Activated effector memory CD4-positive, alpha-beta T cell treated with Interleukin-2 at 50 U/mL for 16 hours (primary cell): ENCODE measurements at places on chromosomes 7 and 10.

DNA sequence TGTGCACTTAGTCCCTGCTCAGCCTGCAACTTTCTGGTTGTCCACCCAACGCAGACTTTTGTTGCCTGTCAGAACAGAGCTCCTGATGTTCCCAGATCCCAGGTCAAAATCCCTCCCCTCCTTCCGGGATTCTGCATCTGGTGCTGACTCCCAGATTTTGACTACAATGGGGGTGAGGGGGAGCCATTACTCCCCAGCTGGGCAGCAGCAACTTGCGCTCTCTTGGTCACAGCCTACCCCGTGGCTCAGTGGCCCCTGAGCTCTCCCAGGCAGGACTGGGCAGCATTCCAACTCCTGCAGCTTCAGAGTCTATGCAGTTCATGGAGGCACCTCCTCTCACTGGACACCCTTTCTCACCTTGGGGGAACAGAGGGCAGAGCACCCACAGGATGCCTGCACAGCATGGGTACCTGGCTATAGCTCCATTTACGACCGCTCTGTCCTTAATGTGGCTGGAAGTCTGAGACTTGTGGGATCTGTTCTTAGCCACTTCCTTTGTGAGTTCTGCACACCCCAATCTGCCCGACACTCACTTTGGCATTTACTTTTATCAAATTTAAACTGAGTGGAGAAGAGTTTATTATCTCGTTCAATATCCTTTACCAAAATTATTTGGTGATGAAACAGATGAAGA is 545.5 kb upstream of the MGMT start:
- DNase-seq: no peak

GRCh38 chr7:98641646-98642500 is 24.8 kb downstream of the NPTX2 start:
- DNase-seq: no peak

- no peak for DNase-seq
Measured at GRCh38 chr7:12458520-12459131, 55.0 kb upstream of the VWDE start.

DNA sequence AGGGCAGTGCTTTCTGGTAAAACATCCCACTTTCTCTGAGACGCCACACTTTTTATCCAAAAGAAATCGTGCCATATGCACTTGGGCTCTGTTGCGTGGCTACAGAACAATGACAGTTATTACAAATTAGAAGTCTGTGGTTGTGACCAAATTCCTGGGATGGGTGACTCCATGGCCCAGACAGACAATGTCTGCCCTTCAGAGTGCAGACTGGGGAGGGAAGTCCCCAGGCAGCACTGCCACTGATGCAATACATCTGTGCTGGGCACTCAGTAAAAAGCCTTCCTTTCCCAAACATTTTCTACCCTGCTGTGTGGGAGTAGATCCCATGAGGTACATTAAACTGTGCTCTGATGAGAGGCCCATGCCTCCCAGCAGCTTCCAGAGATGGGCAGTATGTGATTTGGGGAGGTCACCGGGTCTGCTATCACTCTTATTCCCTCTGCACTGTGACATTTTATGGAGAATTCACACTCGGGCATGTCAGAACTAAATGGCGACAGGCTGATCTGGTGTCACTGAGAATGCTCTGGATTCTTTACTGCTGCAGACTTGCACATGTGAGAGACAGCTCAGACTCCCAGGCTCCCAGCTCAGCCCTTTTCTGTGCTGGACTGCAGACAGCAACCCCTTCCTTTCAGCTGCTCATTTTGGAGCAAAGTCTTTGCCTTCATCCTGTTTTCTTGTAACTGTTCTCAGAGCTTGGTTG is 243.5 kb upstream of the ZNF32 start:
- DNase-seq: no peak

GRCh38 chr7:69871886-69872569 is 273.8 kb downstream of the AUTS2 start:
- DNase-seq: no peak

DNA sequence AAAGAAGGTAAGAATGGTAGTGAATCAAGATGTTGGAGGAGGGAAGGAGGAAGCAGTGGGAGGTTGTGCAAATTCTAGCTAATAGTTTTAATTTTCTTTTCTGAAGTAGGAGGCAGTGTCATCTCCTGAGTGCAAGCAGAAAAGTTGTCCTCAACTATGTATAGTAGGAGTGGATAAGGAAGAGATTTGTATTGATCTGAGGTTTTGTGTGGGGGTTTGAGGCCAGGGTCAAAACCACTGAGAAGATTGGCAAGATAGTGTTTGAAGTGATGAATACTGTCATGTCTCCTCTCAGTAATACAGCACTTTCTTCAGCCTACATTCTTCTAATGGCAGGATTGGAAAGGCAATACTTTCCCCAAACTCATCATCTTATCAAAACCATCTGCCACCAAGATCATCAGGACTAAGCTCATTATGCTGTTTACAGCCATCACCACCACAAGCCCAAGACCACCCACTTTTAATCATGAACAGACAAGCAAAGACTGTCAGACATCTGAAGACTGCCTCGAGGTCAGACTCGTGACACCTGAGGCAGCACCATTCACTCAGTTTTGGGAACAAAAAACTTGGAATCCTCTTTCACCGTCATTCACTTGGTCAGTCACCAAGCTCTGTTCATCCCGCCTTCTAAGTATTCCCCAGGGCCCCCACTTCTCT is 1.5 kb upstream of the MIOS start:
- no peak for DNase-seq

DNA sequence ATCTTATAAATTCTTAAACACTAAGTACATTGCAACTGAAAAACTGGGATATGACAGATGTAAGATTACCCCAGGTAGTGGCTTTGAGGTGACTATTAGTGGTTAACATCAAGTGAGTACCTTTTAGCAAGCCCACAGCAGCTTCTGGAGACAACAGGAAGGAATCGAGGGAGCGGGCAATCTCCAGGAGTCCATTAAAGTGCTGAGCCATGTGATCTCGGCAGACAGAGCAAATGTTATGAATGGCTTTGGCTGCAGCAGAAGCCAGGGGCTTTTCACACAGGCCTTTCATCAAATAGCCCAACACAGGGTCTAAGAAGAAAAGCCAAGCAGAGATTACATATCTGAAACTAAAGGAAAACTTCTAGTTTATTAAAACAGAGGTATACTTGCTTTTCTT is 48.9 kb downstream of the IRF5 start:
- no peak for DNase-seq

DNA sequence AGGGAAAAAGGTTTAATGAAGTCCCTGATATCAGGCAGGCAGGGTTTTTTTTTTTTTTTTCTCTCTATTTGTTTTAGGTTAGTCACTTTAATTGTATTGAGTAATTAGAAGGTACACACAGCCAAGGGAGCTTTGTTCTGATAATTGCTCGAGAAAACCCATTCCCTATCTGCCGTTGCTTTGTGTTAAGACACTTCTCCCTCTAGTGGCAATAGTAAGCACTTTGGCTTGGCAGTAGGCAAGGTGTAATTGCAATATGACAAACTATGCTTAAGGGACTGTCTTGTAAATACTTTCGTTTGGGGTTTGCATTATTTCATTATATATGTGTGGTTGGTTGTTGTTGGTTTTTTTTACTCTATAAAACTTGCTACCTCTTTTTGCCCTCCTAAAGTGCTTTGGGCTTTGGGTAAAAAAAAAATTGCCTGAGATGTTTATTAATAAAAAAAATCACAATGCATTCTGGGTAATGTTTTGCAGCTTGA is 113.4 kb downstream of the BTRC start:
- DNase-seq: no peak

GRCh38 chr7:151877911-151878835 is 1.3 kb upstream of the PRKAG2 start:
- DNase-seq: no peak

DNA sequence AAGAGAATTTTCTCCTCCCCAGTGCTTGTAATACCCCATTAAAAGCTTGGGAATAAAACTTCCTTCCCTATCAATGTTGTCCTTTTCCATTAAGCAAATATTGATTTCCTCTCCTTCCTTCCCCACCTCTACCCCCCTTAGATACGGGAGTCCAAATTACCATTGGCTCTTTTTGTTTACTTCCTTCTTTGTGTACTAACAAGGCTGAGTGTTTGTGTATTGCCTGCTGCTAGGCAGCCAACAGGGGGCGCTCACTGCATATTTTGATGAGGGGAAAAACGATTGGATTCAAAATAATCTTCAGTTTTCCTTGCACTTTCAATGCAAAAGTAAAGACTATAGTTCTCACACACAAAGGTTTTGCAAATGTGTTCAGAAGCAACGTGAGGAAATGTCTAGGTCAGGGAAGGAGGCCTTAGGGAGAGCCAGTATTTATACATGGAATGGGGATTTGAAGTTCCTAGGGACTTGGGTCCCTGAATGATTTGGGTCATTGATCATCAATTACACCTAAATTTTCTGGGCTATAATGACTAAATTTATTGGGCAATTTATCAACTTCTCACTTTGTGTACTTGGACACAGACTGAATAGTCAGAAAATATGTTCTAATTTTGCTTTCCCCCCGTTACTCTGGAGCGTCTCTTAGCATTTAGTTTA is 23.6 kb upstream of the VPS41 start:
- no peak for DNase-seq

DNA sequence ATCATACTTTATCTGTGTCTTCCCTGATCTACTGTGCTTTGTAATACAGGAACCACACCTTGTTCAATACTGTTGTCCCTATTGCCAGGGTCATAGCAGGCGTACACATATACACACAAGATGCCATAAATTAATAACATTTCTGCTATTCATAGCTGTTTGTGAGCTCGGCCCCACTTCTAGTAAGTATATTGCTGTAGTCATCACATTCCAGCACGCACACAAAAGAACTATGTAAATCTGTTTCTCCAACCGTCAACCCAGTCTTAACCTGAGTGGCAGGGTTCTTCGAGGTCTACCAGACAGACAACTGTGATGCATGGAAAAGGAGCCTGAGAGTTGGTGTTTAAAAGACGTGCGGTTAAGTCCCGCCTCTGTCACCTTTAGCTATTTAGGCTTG is 5.7 kb upstream of the CACNB2 start:
- DNase-seq: no peak

DNA sequence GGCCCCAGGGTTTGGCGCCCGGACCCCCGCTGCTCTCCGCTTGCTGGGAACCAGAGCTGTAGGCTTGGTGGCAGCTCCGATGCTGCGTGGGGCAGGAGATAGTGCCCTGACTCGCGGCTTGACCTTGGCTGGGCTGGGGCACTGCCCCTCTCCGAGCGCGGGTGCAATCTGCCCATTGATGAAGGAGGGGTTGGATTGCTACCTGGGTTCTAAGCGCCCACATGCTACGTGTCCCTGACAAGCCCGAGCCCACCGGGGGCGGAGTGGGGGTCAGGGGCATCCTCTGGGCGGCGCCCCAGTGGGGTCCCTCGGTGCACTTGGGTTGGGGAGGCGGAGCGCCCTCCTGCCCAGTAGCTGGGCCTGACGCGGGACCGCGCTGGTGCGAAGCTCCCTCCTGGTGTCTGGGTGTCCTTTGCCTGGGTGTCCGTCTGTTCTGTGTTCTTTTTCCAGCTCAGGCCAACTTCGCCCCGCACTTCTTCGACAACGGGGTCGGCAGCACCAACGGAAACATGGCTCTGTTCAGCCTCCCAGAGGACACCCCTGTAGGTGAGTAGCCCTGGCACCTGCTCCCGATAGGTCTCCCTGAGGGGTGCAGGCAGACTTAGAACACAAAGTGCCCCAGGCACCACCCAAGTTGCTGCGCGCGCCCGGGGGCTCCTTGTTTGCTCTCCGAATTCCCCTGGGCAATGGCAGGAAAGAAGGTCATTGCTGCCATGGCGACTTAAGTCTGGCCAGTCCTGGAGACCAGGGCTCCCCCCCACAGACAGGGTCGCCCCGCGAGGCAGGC is 900 bp downstream of the CDHR1 start:
- no peak for DNase-seq

DNA sequence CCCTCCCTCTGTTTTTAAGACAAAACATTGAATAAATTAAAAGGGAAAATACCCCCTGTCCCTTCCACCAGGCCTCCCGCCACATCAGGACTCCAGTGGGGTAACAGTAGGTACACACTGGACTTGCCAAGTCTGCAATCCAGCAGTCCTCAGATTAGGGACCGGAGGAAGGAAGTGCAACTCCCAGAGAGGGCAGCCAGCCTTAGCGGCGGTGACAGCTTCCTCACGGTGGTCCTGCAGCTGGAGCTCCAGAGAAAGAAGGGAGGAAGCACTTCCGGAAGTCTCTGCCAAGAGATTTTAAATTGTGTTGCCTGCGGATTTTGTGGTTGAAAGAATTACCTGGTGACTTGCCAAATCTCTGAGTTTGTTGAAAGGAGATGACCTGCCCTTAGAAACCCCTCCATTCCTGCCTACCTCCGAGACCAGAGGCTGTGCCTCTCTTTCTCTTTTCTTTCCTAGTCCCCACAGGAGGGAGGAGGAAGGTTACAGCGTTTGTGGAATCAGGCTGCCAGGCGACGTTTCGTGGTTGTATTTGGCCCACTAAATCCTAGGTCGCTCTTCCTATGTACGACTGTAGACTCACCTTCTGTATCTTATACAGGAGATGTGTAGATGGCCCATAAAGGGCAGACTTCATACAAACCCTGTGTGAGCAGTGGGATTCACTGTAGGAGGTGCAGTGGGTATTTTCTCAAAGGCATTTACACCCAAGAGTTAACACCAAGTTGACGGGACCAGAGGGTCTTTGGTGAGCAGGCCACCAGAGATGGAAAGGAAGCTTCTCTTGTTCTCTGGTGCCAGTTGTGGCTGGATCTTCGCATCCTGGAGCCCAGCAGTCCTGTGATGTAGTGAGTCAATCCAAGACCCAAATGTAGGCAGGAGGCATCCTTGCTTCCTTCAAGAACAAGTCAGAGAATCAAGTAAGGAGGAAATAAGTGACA is 77.9 kb downstream of the INSIG1 start:
- DNase-seq: no peak

DNA sequence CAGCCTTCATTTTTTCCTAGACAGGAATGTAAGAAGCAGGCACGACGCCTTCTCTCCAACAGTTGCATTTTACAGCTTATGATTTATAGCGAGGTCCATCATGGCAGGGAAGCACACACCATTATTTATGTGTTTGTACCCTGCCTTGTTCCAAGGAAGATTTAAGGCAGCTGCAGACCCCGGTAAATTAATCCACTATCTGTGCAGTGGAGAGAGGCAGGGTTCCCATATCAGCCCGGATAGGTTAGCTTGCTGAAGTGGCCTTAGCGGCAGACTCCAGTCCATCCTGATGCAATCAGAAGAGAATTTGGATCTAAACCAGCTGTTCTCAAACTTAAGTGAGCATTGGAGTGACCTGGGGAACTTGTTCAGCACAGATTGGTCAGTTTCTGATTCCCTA is 359.4 kb downstream of the GALNT17 start:
- DNase-seq: no peak

- DNase-seq: no peak
Measured at GRCh38 chr7:4849390-4849789, 12.4 kb downstream of the PAPOLB start.
